Bladder microvascular endothelial cell (primary cell): ENCODE measurements at places on chromosomes 4 and X. TPM values are rescaled to one million over a fixed set of nuclear protein-coding genes. Genes with fewer than 3 reads are reported as not detected.

Gene DACH2
- total RNA-seq: not detected in 2 replicates

Gene SERTM2
- not detected in 2 replicates for total RNA-seq

Gene BMP15
- not detected in 2 replicates for total RNA-seq

Gene ACTRT1
- total RNA-seq: not detected in 2 replicates

Gene PNPLA4
- total RNA-seq: 3.2 and 6.7 TPM in 2 replicates

Gene PAGE2B
- not detected in 2 replicates for total RNA-seq

Gene MAGEC1
- not detected in 2 replicates for total RNA-seq

Gene MAGEE1
- total RNA-seq: 0.65 and 1.2 TPM in 2 replicates

Gene TACC3
- total RNA-seq: 17.4 and 19.1 TPM in 2 replicates

Gene CTAG2
- total RNA-seq: not detected in 2 replicates

Gene PDZD4
- total RNA-seq: 0.76 TPM in 1 of 2 replicates, not detected in the other

Gene CYBB
- total RNA-seq: not detected in 2 replicates

Gene SOWAHB
- not detected in 2 replicates for total RNA-seq

Gene GUCY1B1
- total RNA-seq: 0.81 and 6.9 TPM in 2 replicates

Gene MAGEC3
- total RNA-seq: not detected in 2 replicates

Gene SSX4B
- not detected in 2 replicates for total RNA-seq

Gene XAGE5
- total RNA-seq: not detected in 2 replicates

Gene ENPEP
- total RNA-seq: under 0.01 and 0.49 TPM in 2 replicates

Gene TMEM185A
- total RNA-seq: 10.2 and 23.7 TPM in 2 replicates

Gene BCAP31
- total RNA-seq: 200 and 266 TPM in 2 replicates

Gene ZAR1
- total RNA-seq: not detected in 2 replicates

Gene PAGE1
- total RNA-seq: not detected in 2 replicates

Gene CENPVL2
- not detected in 2 replicates for total RNA-seq

Gene RBM46
- not detected in 2 replicates for total RNA-seq

Gene TMSB15B
- total RNA-seq: 1.9 and 5.7 TPM in 2 replicates

Gene ZNF674
- 2.3 and 6.0 TPM in 2 replicates for total RNA-seq

Gene ZCCHC12
- not detected in 2 replicates for total RNA-seq

Gene FRMPD4
- total RNA-seq: 0.06 and 0.16 TPM in 2 replicates

Gene GAGE12C
- total RNA-seq: not detected in 2 replicates

Gene GAGE12D
- total RNA-seq: not detected in 2 replicates

Gene CT45A1
- total RNA-seq: not detected in 2 replicates
